Smooth muscle cell of trachea (primary cell): ENCODE measurements at places on chromosomes 1 and 21. TPM values are rescaled to one million over a fixed set of nuclear protein-coding genes. Genes with fewer than 3 reads are reported as not detected.

Gene MIXL1
- under 0.01 TPM in 1 of 2 replicates, not detected in the other for total RNA-seq

Gene PEX19
- 62.0 and 86.7 TPM in 2 replicates for total RNA-seq

Gene LMX1A
- total RNA-seq: not detected in 2 replicates

Gene HLX
- 2.6 and 8.9 TPM in 2 replicates for total RNA-seq

Gene CA14
- not detected in 2 replicates for total RNA-seq

Gene FAM110D
- not detected in 2 replicates for total RNA-seq

Gene CYP4A22
- not detected in 2 replicates for total RNA-seq

Gene CDK18
- total RNA-seq: 1.3 TPM in 1 of 2 replicates, not detected in the other

Gene LCE7A
- not detected in 2 replicates for total RNA-seq

Gene SIPA1L2
- 1.3 and 2.2 TPM in 2 replicates for total RNA-seq

Gene CTH
- 3.8 and 4.4 TPM in 2 replicates for total RNA-seq

Gene TRIM17
- total RNA-seq: 0.15 TPM in 1 of 2 replicates, not detected in the other

Gene SH2D2A
- total RNA-seq: not detected in 2 replicates
